Activated CD4-positive, CD25-positive, alpha-beta regulatory T cell treated with anti-CD3 and anti-CD28 coated beads, Interleukin-2, amount 50 U/mL, for 24 hours (primary cell): ENCODE measurements at places on chromosomes 16 and 17.

- ATAC-seq = no peak
Measured at GRCh38 chr17:44920565-44920940, 5.3 kb upstream of the GFAP start.

DNA sequence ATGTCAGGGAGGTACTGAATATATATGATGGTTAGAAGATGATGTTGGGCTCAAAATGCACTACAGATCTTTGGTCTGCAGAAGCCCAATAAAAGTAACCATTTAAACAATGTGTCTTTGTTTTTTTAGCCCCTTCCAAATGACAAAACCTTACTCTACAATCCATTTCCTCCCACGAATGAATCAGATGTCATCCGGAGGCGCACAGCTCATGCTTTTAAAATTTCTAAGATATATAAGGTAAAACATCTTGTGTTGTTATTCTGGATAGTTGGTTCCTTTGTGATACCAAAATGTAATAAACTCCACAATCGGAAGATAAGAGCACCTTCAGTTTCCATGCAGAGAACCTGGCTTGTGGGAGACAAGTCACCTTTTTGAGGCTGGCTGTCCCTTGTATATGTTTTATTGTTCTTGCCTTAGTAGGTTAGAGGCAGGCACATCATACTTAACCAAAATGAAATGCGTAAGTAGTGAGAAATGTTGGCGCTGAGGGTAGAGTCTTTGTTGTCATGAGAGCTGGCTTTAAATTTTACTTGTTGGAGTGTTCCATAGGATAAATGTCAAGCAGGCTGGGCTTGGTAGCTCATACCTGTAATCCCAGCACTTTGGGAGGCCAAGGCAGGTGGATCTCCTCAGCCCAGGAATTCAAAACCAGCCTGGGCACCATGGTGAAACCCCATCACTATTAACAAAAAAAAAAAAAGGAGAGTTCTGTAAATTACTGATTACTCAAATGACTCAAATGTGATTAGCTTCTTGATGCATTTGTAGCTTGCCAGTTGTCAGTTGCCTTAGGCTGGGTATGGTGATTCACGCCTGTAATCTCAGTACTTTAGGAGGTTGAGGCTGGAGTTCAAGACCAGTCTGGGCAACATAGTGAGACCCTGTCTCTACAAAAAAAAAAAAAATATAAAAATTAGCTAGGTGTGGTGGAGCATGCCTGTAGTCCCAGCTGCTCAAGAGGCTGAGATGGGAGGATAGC, 19.7 kb upstream of the SNTB2 start:
- ATAC-seq = no peak

- ATAC-seq = no peak
Measured at GRCh38 chr17:49944273-49944870, 24.6 kb upstream of the DLX4 start.

DNA sequence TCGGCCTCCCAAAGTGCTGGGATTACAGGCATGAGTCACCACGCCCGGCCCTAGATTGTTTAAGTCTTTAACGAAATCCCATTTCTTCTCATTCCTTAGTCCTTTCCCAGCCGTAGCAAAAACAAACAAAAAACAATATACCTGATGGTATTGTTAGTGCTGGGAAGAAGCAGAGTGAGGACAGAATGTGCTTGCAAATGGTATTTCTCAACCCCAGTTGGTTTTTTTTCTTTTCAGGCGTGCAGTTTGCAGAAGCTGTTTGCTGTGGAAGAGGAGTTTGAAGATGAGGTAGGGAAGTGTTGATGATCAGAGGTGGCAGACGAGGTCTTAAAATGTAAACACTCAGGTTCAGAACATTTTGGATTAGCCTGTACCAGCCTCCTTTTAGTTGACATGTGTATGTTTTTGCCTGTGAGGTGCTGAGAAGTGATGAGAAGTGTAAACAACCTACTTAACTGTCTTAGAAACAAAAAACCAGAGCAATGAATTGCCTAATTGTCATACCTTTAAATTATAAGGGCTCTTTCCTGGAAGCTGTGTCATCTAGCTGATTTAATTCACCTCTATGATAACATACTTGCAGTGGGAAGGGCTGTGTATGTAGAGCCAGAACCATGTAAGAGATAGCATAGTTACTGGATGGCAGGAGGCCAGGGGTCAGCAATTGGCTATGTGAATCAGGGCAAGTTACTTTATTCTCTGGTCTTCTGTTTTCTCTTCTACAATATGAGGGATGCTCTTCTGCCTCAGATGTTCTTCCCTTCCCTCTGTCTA, 3.4 kb downstream of the HROB start:
- ATAC-seq = no peak

DNA sequence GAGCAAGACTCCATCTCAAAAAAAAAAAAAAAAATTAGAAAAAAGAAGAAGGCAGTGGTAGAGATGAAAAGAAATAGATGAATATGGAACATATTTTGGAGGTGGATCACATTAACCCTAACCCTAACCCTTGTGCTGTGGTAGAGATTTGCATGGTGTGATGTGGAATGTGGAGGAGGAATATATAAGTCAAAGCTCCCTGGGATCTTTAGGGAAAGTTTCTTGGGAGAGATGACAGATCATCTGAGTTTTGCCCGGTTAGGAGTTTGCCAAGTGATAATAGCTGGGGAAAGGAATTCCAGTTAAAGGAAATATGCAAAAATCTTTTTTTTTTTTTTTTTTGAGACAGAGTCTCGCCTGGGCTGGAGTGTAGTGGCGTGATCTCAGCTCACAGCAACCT, 13.0 kb upstream of the BLMH start:
- ATAC-seq = no peak

DNA sequence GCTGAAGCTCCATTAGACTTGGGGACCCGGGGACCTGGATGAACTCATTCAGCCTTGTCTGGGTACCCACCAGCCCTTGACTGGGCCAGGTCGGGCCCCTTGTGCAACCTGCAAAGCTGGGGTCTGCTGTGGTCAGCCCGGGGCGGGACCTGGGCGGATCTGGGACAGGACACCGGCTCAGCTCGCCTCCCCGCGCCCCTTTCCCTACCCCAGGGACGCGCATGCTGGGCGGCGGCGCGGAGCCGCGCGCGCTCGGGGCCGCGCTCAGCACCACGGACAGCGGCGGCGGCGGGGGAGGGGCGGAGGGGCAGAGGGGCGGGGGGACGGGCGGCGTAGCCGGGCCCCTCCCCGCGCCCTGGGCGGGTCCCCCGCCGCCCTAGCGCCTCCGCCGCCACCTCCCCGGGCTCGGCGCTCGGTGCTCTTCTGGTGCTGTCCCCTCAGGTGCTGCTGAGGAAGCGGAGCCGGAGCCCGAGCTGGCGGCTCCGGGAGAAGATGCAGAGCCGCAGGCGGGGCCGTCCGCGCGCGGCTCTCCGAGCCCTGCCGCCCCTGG, 7.4 kb downstream of the ACD start:
- no peak for ATAC-seq

GRCh38 chr16:51763072-51763661, 612.1 kb upstream of the SALL1 start:
- no peak for ATAC-seq

DNA sequence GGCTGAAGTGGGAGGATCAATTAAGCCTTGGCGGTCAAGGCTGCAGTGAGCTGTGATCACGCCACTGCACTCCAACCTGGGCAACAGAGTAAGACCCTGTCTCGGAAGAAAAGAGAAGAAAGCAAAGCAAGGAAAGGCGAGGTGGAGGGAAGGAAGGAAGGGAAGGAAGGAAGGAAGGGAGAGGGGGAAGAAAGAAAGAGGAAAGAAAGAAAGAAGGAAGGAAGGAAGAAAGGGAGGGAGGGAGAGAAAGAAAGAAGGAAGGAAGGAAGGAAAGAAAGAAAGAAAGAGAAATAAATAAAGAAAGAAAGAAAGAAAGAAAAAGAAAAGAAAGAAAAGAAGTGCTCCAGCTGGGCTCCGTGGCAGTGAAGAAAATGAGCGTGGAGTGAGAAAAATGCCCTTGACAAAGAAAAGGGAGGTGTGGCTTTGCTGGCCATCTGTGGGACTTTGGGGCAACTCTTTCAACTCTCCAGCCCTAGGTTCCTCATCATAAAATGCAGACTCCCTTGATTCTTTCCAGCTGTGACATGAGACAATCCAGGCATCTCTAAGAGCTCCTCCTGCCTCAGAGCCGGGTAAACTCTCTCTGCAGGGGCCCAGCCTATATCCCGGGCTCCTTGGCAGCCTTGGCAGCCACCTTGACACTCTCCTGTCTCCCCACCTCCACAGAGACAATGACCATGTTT, 2.4 kb downstream of the GSDMA start:
- ATAC-seq = no peak

- ATAC-seq = no peak
Measured at GRCh38 chr17:7046127-7046724, 2.3 kb upstream of the SLC16A11 start.

GRCh38 chr16:89164436-89164835, 7.1 kb upstream of the CDH15 start:
- no peak for ATAC-seq

DNA sequence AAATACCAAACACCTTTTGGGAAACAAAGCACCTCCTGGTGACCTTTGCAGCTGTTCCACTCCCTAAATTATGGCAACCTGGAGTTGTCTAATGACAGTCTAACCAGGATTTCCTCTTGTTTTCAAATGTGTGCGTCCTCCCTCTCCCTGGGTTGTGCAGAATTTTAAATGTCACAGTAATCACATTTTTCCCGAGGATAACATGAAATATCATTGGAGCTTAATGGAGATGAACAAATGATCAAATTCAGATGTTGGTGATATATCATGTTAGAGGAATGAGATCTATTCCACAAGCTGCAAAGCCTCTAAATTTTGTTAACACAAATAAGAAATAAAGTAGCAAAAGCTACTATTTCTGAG, 86.9 kb upstream of the HLF start:
- no peak for ATAC-seq

GRCh38 chr17:69810326-69810965, 264.6 kb upstream of the KCNJ16 start:
- ATAC-seq = no peak

DNA sequence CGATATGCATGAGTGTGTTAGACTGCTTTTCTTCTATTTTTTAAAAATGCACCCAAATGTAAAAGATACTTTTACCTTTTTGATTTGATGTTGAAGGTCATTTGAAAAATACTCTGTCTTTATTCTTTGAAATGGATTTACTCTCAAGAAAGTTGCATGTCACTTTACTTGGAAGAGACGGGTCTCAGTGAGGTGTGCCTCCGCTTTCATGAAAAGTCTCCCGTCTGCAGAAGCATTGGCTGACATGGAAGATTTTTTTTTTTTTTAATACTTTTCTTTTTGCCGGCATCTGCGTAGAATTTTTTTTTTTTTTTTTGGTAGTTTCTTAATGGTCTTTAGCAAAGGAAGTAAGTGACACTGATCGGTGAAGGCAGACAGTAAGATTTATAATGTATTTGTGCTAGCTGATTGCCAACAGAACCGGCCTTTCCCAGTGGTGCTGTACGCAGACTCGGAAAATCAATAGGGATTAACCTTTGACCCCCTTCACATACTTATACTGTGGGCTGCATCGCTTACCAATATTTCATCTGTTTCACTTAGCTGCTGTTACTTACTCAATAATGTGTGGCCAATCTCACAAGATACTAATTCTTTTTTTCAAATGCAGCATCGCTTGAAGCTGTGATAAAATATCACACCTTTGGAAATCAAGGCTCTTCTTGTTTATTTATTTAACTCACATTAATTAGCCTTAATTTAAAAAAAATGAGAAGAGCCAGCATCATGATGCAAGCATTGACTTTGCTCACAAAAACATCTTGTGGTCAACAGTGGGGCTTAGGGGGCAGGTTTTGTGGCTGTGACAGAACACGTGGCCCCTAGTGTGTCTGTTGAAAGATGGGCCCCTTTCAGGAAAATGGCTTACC, 383.9 kb downstream of the WWOX start:
- ATAC-seq = no peak

DNA sequence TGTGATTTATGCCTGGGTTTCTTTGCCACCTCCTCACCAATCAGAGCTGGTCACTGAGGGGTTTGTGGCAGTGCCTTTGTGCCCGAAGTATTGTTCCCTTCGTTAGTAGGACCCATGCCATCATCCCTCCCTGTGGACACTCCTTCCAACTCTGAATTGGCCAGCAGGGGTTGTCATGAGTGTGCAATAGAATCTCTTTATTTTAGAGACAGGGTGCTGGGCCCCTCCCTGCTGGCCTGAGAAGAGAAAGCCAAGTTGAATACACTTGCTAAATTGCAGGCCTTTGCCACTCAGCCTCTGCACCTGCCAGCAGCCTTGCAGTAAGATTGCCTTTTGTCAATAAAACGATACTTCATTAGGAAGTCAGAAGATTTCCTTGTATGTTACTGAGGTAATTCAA, 40.7 kb upstream of the SLC12A3 start:
- ATAC-seq = no peak

GRCh38 chr16:59975953-59976352, 1241.8 kb upstream of the GOT2 start:
- ATAC-seq = no peak

DNA sequence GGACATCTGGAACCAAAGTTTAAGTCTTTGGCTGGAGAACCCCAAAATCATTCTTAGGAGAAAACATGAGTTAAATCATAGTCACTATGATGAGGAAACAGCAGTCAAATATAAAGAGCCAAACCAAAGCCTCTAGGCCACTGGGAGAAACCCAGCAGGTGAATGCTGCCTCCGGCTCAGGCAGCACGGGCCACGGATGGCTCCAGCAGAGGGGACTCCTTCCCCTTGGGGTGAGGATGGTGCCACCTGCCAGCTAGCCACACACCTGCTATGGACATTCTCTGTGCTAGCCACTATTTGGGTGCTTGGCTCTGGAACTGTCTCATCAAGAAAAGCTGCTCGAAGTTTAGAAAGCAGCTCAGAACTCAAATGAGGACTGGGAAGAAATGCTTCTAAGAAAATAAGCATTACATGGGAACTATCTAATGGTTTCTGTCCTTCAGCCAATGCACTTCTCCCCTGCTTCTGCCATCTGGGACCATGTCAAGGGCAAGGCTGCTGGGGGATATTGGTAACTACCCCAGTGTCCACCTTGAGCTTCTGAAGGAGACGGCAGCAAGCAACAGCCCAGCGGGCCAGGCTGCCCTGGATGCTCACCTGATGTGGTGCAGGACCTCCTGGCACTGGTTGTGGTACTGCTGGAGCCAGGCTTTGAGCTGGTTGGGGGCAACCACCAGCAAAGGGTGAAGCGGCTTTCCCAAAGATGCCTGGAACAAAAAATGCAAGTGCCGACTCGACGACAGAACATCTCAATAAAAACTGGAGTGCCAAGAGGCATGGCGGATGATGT, 22.5 kb downstream of the ELAC2 start:
- ATAC-seq = no peak

- no peak for ATAC-seq
Measured at GRCh38 chr17:18362698-18363100, 651 bp downstream of the SHMT1 start.

DNA sequence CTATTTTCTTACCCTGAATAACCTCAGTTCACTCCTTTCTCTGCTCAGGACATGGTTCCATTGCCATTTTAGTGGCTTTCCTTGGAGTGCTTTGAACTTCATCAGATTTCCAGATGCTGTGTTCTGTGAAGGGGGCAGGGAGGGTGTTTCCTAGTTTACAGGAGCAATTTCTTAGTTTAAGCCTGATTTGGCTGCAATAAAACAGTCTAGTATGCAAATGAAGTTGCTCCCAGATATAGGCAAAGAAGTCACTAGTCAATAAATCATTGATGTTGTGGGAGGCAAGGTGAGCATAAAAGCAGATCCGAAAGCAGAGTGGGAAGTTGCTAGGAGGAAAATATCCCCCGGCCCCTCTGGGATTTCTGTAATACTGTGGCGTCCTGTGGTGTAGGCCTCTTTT, 202.3 kb downstream of the HS3ST4 start:
- ATAC-seq = no peak
